Retina (tissue), 1 donor: ENCODE measurements at places on chromosomes 16 and 17.

- no peak for DNase-seq
Observed at GRCh38 chr16:27083861-27084261, 17.1 kb downstream of the C16orf82 start.

DNA sequence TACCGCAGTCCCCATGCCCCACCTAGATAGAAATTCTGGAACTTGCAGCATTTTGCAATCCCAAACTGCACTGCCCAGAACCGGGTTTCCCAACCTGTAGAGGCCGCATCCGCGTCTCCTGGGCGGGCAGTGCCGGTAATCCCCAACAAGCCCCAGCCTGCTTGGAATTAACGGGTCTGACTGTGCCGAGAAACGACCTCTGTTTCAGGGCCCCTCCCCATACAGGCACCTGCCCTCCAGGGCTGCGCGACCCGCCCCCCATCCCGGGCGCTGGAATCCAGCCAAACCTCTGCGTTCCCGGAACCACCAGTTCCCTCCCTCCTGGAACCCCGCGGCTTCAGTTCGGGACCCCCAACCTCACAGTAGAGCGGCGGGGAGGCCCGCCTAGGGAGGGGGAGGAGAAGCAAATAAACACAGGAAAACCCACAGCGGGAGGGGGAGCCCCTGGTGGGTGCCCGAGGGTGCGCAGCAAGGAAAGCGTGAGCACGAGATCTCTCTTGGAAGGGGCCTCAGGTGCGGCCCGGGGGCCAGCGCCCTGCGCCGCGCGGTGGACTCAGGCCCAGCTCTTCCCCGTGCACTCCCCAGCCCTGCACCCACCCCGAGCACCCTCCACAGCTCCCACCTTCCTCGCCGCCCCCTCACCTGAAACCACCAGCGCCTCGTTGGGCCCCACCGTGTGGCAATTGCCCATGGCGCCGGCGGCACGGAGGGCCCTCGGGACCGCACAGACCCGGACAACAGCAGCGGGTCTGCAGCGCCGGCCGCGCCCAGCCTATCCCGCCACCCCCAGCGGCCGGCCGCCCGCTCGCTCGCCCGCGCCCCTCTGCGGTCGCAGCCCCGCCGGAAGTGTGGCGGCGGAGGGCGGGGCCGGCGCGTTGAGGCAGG, at the start of gene FLOT2:
FLOT2 (minus strand) TSS at position 850 of the 885 bp plus-strand sequence; CDS start at position 691, 159 bp downstream.
- DNase-seq: peak; percentile 79

DNA sequence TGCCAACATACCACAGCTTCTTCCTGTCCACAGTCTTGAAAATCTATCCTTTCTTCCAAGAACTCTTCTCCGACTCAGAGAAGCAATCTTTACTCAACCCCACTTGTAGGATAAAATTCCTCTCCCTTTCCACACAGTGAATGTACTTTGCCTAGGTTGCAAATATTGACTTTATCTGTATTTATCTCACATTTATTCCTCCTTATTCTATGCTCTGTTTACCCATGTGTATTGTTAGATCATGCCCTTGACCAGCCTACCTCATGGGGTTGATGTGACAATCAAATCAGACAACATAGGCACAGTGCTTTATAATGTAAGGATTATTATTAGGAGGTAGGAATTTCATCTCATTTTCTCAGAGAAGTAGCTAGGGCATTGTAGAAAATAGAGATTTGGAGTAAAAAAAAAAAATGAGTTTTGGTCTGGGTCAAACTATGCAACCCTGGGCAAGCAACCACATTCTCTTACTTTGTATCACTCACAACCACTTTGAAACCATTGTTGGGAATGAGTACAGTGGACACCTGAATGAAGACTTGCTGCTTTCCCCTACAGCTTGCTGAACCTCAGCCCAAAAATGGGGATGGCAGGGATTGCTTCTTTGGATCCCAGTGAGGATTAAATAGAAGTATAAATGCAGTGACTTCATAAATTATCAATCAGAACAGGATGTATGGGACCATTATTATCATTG, 9.1 kb upstream of the SLC35B1 start:
- DNase-seq: no peak

DNA sequence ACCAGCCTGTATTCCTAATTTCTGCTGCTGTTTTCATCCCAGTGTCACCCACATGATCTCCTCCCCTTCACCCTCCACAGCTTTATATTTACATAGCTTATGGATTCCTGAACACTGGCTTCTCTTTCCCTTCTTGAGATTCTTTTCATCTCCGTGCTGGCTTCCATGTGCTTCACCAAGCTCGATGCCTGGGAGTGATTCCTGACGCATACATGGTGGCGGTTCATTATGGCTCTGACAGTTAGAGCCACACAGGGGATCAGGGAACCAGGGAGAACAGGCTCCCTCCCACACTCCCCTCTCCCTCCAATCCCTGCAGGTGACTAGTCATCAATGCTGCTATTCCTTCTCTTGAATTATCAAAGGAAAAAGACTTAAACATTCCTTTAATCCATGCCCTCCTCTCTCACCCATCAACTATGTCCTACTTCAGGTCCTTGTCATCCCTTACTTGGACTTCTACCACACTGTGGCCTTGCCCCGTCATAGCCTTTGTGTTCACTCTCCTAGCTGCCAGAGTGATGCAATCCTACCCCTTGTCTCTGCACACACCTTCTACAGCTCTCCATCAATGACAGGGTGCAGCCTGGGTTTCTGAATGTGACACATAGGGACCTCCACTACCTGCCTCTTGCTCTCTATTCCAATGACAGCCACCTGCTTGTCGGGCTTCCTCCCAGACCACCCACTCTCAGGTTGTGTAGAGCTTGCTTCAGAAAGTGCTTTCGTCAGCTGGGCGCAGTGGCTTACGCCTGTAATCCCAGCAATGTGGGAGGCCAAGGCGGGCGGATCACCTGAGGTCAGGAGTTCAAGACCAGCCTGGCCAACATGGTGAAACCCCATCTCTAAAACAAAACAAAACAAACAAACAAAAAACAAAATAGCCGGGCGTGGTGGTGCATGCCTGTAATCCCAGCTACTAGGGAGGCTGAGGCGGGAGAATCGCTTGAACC, 43.6 kb downstream of the MYH13 start:
- no peak for DNase-seq

DNA sequence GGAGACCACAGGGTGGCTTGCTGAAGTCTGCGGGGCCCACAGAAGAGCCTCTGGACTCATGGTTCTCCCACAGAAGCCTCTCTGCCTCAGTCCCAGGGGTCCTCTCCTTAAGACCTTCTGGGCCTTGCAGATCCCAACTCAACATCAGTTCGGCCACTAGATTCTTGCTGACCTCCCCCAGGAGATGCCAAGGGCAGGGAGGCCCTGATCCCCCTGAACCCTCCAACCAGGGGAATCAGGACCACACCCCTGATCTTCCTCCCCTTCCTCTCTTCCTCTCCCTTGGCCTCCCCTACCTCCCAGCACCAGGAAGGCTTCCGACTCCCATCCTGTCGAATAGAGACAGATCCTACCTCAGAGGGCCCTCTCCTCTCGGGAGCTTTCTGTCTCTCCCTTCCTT, 53.4 kb downstream of the NOS2 start:
- no peak for DNase-seq

DNA sequence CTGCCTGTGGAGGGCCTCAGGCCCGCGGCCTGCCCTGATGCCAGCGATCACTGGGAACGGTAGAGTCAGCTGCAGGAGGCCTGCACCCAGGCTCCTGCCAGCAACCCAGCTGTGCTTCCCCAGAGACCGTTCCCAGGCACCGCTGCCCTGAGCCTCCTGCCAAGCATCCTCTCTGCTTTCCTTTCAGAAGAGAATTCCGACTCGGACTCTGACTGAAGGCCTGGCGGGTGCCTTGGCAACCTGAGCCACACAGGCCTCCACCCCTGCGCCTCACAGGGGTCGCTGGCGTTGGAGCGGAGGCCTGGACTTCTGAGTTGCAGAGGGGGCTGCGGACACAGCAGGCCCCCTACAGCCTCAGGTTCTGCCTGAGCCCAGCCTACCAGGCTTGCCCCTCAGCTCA, 7.9 kb downstream of the CMTM3 start:
- no peak for DNase-seq

DNA sequence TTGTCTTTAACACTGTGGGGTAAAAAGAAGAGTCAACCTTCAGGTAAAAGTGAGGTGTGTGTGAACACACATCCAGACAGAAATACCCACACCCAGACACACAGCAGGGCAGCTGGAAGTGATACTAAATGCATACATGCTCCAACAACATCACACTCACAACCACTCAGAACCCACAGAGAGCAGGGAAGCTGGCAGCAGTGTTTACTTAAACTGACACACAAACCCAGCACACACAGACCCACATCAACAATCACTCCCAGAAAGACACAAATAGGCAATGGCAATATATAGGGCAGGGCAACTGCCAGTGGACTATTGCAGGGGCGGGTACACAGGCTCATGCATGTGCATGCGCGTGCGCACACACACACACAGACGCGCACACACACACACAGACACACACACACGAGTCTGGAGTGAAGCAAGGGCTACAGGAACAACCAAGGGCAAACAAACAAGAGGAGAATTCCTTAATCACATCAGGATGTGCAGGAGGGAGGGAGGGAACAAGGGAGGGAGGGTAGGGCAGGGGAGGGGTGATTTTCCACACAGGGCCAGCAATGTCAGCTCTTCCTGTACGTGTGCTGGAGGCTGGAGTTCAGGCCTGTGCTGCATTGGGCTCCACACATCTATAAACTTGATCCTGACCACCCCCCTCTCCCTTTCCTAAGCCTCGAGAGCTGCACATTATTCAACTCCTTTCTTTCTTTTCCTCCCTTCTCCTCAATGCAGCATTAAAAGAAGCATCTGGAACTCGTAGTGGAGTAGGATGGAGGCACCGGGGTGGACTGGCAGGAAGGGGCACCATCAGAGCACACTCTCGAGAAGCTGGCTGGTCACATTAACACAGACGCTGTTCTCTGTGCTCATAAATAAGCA, 30.1 kb downstream of the HIC1 start:
- DNase-seq: no peak

- no peak for DNase-seq
Observed at GRCh38 chr16:27771201-27771910, 221.4 kb downstream of the KATNIP start.

- peak; percentile 70 for DNase-seq
Observed at GRCh38 chr17:28950017-28950751, 1.1 kb downstream of the PHF12 start.

GRCh38 chr16:46629331-46630219, 8.4 kb upstream of the SHCBP1 start:
- no peak for DNase-seq

DNA sequence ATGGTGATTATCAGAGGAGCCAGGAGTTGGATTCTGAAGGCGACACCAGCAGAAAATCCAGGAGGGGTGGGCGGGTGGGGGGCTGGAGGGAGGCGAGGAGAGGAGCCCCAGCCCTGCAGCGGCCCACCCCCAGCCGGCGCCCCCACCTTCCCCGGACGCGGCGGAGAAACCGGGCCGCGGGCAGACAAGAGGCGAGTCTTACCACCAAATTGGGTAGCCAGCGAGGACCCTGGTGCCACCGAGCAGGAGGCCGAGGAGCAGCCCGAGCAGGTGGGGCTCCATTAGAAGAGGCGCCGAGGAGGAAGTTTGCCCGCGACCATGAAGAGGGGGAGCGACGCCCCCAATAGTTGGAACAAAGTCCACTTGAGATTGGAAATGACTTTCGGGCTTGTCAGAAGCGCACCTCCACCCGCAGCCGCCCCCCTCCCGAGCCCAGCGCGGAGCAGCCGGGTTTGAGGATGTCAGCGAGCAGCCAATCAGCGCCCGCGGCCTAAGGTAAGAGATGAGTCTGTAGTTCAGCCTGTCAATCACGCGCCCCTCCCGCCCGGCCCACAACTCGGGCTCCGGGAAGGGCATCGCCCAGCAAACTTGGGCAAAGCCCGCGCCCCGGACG, at the start of gene WNT3:
WNT3 (minus strand) TSS at position 377 of the 613 bp plus-strand sequence; CDS start at position 282, 95 bp downstream.
- DNase-seq: peak; percentile 70

DNA sequence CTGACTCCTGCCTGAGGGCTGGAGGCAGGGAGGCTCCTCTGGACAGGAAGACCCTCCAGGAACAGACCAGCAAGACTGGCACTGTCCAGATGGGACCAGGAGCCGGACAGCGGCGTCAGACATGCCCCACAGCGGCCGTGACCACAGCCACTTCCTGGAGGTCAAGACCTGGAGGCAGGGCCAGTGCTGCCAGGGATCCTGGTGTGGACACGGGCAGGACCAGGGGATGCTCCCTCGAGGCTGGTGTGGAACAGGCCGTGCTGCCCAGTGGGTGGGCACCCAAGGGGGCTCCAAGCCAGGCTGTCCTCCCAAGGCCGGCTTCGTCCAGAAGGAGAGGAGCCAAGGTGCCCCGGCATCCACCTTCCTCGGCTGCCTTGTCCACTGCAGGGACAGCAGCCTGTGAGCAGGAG, 4.5 kb upstream of the CCDC57 start:
- no peak for DNase-seq

DNA sequence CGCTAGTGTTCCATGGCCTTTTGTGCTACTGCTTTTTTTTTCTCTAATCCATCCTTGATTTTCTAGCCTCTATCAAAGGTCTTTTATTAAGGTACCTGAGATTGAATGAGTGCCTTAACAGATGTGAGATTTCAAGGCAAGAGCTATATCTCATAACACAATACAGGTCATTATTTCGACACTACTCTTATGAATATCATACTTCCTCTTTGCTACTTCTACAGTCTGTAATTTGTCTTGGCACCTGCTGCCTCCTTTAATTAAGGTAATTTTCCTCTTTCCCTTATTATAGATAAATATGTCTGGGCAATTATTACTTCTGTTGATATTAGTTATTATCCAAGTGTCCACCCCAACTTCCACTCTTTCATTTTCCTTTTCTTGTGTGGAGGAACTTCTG, 5.3 kb downstream of the KRT28 start:
- DNase-seq: no peak

DNA sequence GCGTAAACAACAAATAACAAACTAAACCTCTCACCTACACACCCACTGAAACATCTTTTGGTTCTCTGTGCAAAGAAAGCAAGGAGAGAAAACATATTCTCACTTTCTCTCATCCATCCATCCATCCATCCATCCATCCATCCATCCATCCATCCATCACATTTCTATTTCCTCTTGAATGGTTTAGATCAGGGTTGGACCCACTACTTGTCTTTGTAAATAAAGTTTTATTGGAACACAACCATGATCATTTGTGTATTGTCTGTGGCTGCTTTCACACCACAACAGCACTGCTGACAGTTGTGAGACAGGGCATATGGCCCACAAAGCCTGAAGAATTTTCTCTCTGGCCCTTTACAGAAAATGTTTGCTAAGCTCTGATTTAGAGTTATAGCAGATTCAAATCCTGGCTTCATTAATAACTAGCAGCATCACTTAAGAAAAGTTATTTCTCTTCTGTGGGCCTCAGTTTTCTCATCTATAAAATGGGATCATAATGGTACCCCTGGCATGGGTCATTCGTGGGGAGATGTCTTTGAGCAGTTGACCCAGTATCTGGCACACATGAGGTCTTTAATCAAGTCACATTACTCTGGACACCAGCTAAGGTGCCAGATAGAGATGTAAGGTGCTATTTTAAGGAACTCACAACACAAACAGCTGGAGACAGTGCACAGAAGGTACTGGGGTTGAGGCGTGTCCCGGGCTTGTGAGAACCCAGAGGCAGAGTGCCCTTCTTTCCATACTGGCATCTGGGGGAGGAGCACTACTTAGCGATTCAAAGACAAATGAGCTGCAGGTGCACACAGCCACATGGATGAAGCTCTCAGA, 146.3 kb downstream of the CMIP start:
- no peak for DNase-seq
